Activated T-helper 1 cell treated with anti-CD3 and anti-CD28 coated beads, Interleukin-2, amount 50 U/mL, for 16 hours (primary cell): ENCODE measurements at places on chromosomes 3 and 15.

DNA sequence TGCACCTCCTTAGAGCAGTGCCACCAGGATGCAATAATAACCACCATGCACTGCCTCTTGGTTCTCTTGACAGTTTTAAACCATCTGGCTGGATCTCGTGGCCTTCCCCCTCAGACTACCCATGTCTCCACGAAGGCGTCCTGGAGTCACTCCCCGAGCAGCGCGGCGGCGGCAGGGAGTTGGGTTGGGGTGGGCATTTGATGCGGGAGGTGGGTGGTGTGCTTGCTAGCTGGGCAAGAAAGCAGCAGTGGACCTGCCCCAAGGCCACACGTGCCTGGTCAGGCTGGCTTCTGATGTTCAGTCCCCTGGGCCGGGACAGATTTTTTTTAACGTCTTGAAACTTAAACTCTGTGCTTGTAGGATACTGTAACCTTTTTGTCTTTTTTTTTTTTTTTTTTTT is 3.9 kb upstream of the TTLL3 start:
- DNase-seq, result no peak

DNA sequence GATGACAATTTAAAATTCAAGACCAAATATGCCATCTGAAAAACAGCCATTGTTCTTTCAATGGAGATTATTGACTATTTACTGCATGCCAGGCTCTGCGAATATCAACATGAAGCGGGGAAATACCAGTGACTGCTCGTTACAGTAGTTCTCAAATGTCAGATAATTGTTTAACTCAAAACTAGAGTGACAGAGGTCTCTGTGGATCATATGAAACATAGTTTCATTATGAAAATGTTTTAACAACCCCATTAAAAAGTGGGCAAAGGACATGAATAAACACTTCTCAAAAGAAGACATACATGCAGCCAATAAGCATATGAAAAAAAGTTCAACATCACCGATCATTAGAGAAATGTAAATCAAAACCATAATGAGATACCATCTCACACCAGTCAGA is 50.0 kb upstream of the GPR149 start:
- DNase-seq, result no peak

DNA sequence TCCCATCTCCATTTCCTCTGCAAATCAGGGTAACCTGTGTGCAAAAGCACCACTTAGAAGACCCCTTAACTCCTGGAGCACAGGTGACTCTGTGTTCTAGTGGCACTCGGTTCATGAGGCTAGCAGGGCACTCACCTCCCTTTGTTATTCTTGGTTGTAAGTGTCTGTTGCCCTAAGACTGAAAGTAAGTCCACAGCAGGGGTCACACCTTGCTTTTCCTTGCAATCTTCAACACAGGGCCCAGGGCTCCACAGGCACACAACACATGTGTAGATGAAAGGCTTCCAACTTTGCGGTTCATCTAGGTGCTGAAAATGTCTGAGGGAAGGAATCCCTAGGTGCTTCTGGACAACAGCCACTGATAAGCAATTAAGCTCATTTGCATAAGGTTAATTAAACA is 2.9 kb downstream of the RNU6-1 start:
- no peak for DNase-seq

GRCh38 chr3:137249311-137249940 is 291.6 kb downstream of the IL20RB start:
- no peak for DNase-seq

GRCh38 chr15:97200161-97200560 is 760.3 kb upstream of the ARRDC4 start:
- DNase-seq, result no peak

GRCh38 chr15:90271459-90272166 is 6.1 kb downstream of the NGRN start:
- no peak for DNase-seq

- no peak for DNase-seq
These were observed 379.7 kb upstream of the CNTN6 start for GRCh38 chr3:713006-713621.

GRCh38 chr15:99914723-99915122 is 181.5 kb upstream of the LYSMD4 start:
- no peak for DNase-seq

DNA sequence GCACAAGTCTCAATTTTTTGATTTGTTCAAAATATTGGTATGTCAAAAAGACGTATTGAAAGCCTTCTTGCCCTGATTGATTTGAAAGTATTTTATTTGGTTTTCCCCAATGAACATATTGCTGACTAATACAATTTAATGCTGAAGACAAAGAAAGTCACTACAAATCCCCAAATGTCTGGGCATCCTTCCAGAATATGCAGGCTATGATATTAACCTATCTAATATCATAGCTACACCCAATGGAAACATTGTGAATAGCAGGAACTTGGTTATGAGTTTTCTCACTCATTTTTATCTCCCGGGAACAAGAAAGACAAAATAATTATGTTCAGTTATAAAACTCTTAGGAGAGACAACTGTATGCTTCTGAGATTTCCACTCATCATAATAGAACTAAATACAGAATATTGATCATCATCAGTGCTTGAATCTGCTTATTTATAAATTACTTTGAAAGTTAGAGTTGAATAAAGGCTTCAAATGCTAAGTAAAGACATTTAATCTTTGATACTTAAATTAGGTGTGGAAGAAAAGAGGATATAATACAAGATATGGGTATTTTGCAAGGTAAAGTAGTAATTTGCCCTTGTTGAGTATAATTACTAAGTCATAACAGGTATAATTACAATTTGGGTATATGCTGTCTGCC is 483.9 kb downstream of the RBMS3 start:
- no peak for DNase-seq

- DNase-seq, result no peak
These were observed 2.4 kb downstream of the KLF15 start for GRCh38 chr3:126354776-126355175.

DNA sequence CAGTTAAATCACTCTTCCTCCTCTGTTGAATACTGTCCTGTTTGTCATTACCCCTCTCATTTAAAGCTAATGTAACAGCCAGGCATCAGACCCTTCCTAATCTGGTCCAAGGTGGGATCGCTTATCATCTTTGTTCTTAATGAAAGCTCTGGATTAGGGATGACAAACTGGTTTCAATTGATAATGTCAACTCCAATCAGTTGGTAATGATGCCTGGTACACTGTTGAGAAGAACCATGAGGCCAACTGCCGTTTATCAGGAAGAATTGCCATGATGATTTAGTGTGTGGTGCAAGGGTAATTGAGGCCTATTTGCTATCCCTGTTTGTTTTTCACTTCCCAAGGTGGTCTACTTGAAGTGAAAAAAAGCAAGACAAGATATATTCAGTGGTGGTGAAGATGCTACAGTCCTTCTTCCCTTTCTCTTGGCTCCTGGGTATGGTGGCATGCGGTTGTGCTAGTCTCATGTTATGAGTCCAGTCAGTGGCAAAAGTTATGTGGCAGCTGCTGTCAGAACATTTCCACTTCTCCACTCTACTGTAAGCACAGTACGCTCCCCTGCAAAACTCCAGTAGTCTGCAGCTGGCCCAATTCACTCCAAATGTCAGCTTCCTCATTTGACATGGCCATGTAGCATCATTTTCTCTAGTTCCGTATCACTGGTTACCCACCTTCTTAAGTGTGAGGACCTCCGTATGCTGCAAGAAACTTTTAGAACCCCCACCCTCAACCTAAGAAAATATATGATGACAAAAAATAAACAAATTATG is 72.5 kb downstream of the MORC1 start:
- no peak for DNase-seq

- DNase-seq, result no peak
These were observed 372.5 kb downstream of the NLGN1 start for GRCh38 chr3:173770011-173770410.
